ENCODE measurements at places on chromosomes 5 and 9.

- no peak for DNase-seq
Measured at GRCh38 chr5:30392897-30393296, 800.6 kb upstream of the CDH6 start.

- DNase-seq, result no peak
Measured at GRCh38 chr5:118199801-118200200, 788.5 kb downstream of the DTWD2 start.

DNA sequence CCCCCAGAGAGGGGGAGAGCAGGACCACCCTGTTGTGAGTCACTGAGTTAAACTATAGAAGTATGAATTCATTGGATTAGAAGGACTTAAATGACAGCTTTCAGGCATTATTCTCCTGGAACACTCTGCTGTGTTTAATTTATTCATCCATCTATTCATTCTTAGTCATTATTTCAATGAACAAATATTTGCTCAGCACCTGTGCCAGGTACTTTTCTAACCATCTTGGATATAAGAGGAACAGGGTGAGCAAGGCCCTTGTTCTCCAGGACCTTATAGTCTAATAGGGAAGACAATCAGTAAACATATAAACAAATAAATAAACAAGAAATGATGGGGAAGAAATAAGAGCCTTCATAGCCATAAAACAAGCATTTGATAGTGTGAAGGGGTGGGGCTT is 483.9 kb upstream of the BRINP1 start:
- DNase-seq, result no peak

- DNase-seq, result no peak
Measured at GRCh38 chr9:78297672-78297961, 692 bp downstream of the PSAT1 start.

GRCh38 chr5:31825518-31826068 is 186.7 kb downstream of the PDZD2 start:
- DNase-seq, result no peak

DNA sequence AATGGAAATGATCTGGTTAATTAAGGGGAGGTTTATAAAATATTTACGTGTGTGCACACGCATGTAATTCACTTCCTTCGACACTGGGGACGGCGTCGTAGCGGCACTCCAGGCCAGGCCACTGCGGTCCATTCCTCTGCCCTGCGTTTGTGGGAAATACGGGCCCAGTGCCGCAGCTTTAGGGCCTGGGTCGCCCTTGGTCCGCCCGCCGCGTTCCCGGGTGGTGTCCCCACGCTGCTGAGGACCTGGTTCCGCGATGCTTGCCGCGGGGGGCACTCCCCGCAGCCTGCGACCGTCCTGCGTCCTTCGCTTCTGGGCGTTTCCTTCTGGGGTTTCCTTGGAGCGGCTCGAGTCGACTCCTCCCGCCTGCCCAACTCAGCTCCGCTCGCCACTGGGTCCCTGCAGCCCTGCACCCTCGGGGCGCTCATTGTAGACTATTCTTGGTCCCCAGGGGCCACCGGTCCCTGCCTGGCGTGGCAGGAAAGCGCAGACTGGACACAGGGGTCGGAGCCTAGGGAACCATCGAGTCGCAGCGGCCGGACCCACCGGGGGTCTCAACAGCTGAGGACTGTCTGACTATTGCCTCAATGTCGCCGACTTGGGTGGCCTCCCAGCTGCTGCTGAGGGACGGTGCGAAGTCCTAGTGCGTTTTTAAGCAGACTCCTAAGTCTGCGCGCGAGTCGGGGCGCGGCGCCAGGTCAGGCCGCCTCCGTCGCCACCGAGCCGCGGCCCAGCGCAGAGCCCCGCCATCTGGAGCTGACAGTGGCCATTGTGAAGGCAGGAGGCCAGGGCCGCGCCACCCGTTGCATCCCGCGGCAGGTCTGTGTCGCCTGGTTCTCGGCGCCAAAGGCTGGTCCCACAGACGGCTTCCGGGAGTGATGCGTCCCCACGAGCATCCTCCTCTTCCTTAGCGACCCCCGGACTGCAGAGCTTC is 4.4 kb upstream of the IRX1 start:
- no peak for DNase-seq

- no peak for DNase-seq
Measured at GRCh38 chr5:141349917-141350619, at the start of gene PCDHGB1. TSS of gene PCDHGB1 (plus strand) at chr5:141350099. CDS start at chr5:141350261, 162 bp downstream.

- DNase-seq, result no peak
Measured at GRCh38 chr9:122342323-122343050, 28.3 kb upstream of the PTGS1 start.

DNA sequence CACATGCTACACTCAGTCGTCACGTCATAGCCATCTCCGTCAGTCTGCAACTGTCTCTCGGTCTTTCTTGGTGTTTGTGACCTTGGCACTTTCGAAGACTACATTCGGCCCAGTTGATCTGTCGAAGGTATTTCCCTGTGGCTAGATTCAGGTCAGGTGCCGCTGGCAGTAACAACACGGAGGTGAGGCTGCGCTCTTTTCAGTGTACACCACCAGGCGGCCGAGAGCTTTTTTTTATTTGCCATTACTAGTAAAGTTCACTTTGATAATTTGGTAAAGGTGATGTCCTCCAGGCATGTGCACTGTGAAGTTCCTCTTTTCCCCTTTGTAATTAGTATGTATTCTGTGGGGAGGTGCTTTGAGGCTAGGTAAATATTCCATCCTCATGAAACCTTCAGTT is 49.7 kb downstream of the RNF130 start:
- no peak for DNase-seq

- DNase-seq, result peak; percentile 57
Measured at GRCh38 chr5:177982072-177982727, 13.8 kb downstream of the PROP1 start.

DNA sequence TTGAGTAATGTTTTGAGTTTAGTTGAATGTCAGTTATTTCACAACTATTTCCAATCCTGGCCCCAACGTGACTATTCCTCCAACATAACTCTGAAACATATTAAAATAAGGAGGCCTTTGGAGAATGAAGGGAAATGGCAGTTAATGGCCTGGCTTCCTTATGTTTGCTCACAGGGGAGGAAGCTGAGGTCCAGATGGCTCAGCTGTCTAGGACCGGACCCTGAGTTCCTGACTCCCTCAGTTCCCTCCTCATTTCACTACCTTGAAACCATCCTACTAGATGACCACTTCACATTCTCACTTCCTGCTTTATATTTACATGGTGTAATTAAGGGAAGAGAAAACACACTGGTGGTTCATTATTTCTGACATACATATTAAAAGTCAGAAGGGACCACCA is 6.6 kb downstream of the OTULINL start:
- DNase-seq, result no peak

DNA sequence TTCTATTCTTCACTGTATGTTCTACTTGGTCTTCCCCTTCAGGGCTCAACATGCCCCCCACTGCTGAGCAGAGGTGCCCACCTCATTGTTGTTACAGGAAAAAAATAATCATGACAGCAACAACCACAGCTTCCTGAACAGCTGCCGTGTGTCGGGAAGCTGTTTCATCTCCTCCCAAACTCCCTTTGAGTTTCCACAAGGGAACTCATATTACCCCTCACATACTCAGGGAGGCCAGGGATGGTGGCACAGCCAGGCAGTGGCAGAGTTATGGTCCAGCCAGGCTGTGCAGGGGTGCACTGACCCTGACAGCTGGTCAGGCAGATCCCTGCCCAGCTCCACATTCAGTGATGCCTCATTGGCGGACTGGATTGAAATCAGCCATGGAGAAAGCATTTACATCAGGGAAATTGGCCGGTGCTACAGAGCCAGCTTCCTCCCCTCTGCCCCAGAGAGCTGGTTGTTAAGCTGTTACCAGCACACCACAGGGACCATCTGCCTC is 37.3 kb downstream of the SARDH start:
- DNase-seq, result peak; percentile 28

- no peak for DNase-seq
Measured at GRCh38 chr9:21806644-21807043, 4.2 kb downstream of the MTAP start.

DNA sequence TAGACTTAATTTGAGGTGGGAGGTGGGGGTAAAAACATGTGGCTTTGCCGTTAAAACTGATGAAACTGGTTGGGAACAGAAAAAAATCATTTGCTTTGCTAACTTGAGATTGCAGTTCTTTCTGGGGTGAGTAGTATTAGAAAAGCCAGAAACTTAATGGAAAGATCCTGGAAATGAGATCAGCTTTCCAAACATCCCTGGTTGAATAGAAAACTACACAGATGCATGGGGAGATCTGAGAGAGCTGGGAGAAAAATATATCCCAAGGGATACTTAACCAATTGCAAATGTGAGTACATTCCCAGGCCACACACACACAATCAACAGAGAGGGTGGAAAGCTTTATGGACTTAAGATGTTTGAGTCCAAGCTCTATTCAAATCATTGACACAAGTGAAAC is 222.3 kb downstream of the YTHDC2 start:
- DNase-seq, result no peak

GRCh38 chr5:105947461-105947860 is 1723.3 kb downstream of the EFNA5 start:
- no peak for DNase-seq

GRCh38 chr9:114497236-114497635 is 8.0 kb downstream of the WHRN start:
- no peak for DNase-seq

GRCh38 chr5:144040615-144041305 is 129.7 kb downstream of the YIPF5 start:
- no peak for DNase-seq

DNA sequence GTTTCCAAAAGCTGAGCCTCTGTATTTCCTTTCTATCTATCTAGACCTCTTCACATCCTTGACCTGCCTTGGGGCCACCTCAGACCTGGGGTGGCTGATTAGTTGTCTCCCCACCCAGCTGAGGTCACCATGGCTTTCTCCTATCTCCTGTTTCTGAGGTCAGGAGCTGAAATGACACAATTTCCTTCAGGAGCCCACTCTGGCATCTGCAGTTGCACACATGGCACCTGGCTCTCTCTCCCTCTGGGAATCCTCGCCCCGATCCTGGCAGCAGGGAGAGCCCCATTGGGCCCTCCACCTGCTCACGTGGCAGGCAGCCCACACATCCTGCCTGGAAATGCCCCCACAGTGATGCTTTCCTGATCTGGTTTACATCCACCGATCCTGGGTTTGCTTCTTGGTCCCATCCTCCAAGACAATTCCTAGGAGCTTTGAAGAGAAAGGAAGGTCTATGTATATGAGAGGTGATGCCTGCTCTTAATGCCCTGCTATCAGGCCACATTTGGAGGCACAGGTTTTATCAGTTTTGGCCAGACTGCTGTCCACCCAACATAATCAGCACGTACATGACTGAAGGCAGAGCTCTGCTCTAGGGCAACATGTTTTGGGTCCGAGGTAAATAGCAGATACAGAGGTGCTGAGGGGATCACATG is 53.7 kb downstream of the MARCHF3 start:
- no peak for DNase-seq

DNA sequence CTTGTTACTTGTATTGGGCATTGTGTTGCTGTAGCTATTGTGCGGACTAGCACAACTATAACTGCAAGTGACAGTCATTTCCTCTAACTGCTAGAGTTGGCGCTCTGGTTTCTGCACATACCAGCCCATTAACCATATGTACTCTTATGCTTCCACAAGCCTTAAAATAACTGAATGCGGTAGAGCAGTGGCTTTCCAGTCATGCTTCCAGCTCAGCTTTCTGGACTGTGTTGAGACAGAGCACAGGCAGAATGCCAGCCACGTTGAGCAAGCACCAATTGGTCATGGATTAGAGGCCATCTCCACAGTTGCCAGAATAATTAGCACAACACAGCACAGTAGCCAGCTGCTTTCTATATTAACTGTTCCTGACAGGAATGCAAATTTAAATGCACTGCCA is 12.2 kb downstream of the INVS start:
- DNase-seq, result peak; percentile 70

DNA sequence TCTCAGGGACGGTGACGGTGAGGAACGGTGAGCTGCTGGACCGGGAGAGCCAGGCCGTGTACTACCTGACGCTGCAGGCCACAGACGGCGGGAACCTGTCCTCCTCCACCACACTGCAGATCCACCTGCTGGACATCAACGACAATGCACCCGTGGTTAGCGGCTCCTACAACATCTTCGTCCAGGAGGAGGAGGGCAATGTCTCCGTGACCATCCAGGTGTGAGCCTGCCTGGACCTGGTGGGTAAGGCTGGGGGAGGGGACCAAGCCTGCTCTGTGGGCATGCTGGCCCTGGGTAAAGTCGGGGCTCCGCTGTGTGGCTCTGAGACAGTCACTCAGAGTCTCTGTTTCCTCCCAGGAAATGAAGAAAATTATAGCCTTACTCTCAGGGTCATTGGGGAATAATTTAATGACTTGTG is 29.3 kb downstream of the CDHR2 start:
- peak; percentile 73 for DNase-seq

GRCh38 chr9:2818804-2819121 is 25.1 kb downstream of the PUM3 start:
- no peak for DNase-seq

- no peak for DNase-seq
Measured at GRCh38 chr5:133773247-133774202, 161.2 kb upstream of the FSTL4 start.

DNA sequence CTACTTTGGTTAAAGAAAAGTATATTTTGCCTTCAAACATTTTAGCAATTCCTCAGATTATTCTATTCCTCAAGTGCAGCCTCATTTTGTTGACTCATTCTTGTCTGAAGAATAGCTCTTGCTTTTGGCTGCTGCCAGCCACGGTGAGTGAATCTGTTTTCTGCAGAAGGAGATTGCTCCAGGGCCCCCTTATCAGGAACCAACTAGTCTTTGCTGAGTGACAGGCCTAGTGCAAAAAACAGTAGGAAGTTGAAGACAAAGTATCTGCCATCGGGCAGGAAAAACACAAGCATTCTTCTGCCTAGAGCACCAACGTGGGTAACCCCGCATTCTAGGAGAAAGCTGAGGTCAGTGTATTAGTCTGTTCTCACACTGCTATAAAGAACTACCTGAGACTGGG is 42.3 kb downstream of the ZNF883 start:
- no peak for DNase-seq

DNA sequence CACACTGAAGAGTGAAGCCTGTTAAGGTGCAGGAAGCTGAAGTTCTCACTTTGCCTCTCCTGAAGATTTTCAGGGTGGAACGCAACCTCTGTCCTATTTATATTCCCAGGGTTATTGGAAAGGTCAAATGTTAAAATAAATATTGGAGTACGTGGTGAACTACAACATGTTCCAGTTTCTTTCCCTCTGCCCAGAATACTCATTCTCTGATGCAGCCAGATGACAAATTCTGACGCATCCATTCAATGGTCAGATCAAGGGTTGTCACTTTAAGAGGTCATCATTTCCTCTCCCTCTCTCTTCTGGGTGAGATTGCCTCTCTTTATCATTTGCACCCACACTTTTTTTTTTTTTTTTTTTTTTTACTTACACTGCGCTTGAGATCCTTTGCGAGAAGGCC is 277.1 kb downstream of the BRINP1 start:
- DNase-seq, result no peak

DNA sequence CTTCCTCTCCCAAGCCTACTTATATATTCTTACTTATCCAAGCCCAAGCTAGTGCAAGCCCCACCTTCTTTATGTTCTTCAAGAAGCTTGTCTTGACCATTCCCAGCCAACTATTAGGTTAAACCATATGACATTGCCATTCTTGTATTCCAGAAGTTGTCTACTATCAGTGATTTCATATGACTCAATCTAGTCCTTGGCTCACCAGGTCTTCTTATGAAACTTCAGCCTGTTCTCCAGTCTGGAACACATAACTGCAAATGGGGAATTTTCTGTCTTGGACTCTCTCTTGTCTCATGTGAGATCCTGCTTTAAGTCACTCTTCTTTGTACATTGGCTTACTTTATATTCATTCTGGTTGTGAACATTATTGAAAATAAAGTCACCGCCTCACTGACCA is 130.7 kb downstream of the TTLL11 start:
- no peak for DNase-seq

Data from lower lobe of right lung (tissue), 2 donors.